ENCODE measurements at places on chromosomes 4 and X. TPM values are rescaled to one million over a fixed set of nuclear protein-coding genes. Genes with fewer than 3 reads are reported as not detected.
A peak's percentile ranks its signal among the peaks of the same experiment; 100 is the strongest.

GRCh38 chr4:179624768-179625181 lies 2182.5 kb upstream of the AGA start:
- DNase-seq, result peak; percentile 26

The EVC2 gene
- total RNA-seq, result 3.9 TPM

DNA sequence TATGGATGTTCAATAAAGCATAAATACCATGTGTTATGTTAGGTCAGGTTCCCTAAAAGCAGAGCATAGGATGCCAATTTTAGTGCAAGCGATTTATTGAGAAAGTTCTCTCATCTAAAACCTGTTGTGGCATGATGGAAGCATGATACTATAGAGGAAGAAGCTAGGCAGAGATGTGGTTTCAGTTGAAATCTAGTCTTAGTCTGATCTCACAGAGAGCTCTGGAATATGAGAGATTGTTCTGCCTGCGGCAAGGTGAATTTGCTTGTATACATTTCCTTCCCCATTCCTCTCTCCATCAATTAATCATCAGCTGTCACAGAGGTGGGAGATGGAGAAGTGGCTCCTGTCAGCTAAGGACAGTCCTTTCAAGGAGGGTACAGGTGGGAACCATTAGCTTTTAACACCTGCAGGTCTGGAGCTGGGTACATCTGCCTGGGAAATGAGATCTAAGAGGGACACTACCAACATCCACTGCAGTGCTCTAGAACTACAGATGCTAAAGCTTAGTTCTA lies 252.4 kb downstream of the CFAP299 start:
- DNase-seq, result no peak

DNA sequence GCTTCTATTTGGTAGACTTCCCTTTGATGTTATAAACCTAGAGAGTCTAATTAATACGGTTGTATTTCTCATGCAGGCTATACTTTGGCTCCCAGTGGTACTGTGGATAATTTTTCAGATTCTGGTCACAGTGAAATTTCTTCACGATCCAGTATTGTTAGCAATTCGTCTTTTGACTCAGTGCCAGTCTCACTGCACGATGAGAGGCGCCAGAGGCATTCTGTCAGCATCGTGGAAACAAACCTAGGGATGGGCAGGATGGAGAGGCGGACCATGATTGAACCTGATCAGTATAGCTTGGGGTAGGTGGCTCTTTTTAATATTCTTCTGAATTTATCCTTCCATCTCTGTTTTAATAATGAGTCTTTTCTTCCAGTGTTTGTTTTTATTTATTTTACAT lies 249.7 kb downstream of the RAPGEF2 start:
- DNase-seq, result no peak

- peak; percentile 41 for DNase-seq
Observed at GRCh38 chr4:110793890-110794554, 171.1 kb upstream of the PITX2 start.

GRCh38 chr4:82604522-82604921 lies 42.7 kb upstream of the TMEM150C start:
- no peak for DNase-seq

DNA sequence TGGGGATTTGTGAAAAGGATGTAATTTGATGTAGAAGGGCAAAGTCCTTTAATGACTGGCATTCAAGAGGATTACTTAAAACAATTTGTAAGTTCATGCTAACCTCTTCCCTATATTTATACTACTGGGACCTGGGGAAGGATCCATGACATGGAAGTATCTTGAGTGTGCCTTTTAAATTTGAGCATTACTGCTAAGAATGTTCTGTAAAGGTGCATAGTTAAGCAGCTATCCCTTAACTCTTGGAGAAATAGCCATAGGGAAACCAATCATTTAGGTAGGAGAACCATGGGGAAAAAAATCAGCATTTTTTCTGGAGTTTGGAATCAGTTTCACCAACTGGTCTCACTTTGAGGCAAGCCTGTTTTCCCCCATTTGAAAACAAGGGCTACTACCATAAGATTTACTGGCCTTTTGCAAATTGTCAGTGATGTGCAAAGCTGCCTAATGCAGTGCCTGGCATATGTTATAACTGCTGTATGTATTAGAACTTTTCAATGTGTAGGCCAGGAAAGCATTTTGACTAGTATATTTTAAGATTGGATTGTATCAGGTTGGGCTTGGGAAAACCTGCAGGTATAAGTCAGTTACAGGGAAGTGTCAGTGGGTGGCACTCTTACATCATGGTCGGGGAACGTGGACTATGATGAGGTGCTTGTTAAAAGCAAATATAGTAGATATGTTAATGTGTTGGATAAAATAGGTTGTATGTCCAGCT lies 72.1 kb downstream of the PRSS12 start:
- peak; percentile 55 for DNase-seq

DNA sequence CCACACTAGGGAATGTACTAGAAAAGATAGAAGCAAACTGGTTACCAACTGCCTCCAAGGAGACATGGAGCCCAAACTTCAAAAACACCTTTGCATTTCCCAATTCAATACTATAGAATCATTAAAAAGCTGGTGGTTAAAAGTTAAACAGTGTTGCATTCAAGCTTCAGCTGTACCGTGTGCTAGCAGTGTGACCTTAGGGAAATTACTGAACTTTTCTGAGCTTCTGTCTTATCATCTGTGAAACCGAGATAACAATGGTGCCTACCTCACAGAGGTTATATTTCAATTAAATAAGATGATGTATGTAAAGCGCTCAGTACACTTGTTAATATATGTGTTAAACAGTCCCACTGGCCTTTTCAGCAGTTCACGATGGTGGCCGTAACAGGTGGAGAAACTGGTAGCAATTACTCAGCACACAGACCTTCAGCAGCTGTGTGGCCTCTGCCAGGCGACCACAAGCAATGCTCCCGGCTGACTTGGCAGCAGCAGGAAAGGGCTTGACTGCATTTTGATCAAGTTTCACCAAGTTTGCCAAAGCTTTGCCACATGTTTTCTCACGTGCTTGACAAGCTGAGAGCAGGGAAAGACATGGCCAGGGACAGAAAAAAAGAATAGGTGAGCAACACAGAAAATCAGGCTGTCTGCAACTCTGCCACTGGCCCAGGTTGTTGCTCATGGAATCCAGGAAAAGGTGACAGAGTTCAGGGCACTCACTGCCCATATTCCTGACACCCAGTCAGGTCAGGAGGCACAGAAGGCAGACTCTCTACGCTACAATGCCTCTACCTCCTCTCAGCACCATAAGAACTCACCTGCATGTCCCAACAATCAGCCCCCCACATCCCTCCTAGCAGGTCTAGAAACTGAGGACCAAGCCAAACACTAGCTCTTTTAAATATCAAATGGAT lies 72.1 kb downstream of the PARM1 start:
- DNase-seq, result peak; percentile 38

GRCh38 chrX:139889760-139890159 lies 43.1 kb downstream of the ATP11C start:
- no peak for DNase-seq

- DNase-seq, result no peak
Observed at GRCh38 chrX:116111934-116112595, 58.5 kb upstream of the AGTR2 start.
